Effector memory CD8-positive, alpha-beta T cell (primary cell): ENCODE measurements at places on chromosomes 6 and 20.

DNA sequence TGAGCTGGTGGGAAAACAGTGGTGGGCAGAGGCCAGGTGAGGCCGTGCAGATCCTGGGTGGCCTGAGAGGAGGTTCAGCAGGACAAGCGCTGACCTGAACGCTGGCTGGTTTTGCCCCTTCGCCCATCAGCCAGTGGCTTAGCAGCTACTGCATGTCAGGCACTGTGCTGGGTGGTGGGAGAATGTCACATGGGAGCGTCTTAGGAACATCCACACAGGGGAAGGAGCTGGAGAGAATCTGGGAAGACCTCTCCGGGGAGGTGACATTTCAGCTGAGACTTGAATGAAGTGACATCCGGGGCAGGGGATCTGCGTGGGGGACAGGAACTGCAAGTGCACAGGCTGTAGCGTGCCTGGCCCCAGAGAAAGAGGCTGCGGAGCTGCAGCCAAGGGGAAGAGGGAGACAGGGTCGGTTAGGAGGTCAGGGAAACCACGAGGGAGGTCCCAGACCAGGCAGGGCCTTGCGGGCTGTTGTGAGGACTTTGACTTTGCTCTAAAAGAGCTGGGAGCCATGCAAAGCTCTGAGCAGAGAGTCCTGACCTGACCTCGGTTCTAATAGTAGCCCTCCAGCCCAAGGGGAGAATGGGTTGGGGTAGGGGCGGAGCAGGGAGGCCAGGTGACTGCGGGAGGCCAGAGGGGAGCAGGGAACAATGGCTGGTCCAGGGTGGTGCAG is 156.8 kb upstream of the PTPN1 start:
- DNase-seq, result no peak

DNA sequence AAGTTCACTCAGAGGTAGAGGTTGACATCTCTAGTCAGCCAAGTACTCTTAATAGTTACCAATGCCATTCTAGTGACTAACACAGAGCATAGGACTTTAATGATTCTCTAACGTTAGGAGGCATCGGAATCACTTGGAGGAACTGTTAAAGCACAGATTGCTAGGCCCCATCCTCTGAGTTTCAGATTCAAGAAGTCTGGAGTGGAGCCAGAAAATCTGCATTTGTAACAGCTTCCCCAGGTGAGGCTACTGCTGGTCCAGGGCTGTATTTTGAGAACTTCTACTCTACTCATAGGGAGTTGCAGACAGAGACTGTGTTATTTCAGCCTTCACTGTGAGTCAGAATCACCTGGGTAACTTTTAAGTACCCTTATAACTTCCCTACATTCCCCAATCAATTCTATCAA is 5.7 kb downstream of the LMBRD1 start:
- DNase-seq, result no peak

DNA sequence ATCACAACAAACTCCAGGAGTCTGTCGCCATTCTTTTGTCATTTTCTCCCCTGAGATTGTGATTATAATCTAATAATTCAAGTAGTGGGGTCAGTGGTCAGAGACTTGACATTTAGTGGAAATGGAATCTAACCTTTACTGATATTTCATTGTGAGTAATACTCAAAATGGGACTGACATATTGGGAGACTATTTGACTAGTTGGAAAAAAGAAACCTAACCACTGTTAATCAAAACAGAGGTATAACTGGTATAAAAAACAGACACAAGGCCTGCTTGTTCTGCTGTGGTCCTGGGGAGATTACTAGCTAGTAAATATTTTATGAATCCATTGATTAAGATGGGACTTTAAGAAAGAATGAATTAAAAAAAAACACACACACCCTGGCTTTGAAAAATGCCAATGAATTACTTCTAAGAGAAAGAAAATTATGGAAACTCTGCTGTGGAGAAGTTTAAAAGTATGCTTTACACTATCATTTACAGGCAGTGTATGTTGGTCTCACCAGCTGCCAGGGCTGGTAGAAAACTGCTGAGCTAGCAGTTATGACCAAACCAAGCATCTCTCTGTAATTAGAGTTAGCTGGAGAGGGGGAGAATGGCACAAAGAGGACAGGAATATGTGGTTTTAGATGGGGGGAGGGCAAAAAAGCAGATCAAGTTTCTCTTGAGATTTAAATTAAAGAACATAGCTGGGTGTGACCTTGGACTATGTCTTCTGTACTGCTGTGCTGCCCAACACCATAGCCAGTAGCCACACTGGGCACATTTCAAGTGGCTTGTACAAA is 103.7 kb downstream of the FYN start:
- DNase-seq, result no peak

DNA sequence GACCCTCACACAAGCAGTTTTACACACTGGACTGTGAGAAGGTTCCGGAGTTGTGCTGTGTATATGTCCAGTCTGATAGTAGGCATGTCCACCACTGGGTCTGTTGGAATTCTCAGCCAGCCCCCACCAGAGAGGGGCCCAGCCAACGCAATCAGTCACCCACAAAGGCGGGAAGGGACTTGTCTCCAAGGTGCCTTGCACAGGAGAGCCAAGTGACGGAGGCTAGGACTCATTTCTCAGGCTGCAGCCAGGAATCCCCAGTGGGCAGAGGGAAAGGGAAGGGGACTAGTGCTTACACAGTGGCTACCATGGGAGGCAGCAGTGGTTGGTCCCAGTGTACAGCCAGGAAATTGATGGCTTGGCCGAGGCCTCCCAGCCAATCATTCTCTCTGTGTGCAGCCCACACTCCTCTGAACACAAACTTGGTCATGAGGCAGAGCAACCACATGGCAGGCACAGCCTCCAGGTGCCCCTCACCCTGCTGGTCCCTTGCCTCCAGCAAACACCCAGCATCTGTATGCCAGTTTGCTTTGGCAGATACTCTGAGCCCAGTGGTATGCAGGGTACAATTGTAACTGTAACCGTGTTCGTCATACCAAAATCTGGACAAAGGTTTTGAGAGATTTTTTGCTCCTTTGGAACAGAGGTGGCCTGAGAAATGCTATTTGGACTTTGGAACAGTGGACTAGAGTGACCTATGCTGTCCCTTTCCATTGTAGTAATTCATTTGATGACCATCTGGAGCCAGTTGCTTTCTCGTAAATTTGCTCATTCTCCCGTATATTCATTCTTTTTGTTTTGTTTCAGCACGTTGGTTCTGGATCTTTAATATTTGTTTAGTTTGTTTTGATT is 72.9 kb upstream of the MYL9 start:
- DNase-seq, result no peak

DNA sequence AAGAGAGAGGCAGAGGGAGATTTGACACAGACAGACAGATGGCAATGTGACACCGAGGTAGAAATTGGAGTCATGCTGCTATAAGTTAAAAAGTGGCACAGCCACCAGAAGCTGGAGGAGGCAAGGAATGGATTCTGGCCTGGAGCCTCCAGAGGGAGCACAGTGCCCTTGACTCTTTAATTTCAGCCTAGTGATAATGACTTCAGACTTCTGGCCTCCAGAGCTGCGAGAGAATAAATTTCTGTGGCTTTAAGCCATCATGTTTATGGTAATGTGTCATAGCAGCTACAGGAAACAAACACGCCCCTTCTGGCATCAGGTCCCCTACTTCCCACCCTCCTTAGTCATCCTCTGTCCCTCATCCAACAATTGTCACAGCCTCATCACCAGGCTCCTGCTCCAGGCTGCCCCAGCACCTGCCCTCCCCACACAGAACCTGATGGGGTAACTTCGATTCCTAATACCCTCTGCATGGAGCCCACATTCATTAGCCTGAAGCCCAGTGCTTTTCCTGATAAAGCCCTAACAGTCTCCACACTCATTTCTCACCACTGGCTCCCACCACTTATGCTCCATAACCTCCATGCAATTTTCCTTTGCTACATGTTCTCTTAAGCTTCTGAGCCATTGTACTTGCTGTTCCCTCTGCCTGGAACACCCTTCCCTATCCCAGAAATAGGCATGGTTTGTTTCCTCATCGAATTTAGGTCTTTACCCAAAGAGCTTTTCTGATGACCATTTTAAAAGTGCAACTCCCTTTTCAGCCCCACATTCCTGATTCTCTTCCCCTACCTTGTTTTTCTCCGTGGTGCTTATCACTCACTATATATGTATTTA is 69.7 kb upstream of the TOX2 start:
- DNase-seq, result no peak

GRCh38 chr6:145028144-145028818 is 707.0 kb downstream of the EPM2A start:
- DNase-seq, result no peak
